Activated T-cell treated with anti-CD3 and anti-CD28 coated beads, Interleukin-2, amount 50 U/mL, for 1 hour (primary cell): ENCODE measurements at places on chromosomes 3 and 15.

DNA sequence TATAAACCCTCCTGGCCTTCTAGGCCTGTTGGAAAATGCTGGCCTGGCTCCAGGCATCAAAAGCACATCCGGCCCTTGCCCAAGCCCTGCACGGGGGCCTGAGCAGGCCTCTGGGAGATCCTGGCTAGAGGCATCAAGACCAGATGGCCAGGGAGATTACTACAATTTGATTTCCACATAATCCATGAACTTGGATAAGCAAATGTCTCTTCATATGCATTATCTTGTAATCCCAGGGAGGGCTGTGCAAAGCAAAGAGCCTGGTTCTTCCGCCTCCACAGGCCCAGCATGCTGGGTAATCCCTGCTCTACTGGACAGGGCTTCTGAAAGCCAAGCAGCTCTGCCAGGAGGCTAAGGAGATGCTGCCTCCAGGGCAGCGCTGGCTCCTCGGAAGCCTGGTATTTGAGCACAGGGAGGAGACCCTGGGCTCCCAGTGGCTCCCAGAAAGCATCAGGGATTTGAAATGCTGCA, 18.2 kb downstream of the MRPL46 start:
- DNase-seq: no peak

DNA sequence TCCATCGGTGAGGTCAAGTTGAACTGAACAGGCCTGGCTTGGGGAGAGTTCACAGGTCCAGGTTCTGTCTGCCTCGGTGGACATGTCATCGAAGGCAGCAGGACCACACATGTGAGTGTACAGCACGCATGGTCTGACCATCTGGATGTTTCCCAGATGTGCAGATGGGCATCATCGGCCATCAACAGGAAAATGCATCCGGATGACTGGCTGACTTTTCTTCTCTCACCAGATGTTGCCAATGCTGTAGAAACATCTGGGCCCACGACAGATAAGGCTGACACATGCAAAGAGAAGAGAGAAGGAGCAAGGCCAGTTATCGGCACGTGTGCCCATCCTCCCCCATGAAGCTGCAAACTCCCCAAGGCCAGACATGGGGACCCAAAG, 45.1 kb downstream of the NOX5 start:
- DNase-seq: no peak

DNA sequence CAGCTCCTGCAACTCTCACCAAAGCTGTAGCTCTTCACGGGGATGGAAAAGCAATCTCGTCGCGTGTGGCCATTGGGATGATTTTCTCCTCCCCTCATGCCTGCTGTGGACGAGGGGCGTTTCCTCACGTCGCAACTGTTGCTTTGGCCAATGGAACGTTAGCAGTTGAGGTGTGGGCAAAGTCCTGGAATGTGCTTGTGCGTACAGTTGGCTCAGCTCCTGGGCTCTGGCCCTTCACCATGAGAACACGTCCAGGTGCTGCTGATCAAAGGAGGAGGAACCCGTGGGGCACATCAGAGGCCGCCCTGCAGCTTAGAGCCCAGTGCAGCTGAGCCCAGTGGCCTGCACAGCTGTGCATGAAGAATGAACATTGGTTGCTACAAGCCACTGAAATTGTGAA, 186.1 kb downstream of the TJP1 start:
- no peak for DNase-seq

GRCh38 chr3:42725454-42725853, 22.9 kb upstream of the HHATL start:
- DNase-seq: no peak

- no peak for DNase-seq
Measured at GRCh38 chr15:50261981-50262380, 3.5 kb downstream of the HDC start.

DNA sequence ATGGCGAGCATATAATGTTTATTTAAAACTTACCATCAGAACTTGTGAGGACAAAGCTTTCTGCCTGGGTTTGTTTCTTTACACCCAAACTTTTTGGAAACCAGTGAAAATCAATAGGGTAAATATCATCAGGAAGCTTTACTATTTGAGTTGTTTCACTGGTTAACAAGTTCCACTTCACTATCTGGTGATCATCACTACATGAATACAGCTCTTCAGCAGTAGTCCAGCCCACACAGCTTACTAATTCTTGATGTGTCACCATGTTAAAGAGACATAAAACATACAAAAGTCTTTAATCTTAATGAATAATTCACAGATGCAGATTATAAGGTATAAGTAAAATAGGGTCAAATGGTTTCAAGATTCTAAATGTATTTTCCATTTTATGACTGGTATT, 17.6 kb downstream of the IFT80 start:
- DNase-seq: no peak

DNA sequence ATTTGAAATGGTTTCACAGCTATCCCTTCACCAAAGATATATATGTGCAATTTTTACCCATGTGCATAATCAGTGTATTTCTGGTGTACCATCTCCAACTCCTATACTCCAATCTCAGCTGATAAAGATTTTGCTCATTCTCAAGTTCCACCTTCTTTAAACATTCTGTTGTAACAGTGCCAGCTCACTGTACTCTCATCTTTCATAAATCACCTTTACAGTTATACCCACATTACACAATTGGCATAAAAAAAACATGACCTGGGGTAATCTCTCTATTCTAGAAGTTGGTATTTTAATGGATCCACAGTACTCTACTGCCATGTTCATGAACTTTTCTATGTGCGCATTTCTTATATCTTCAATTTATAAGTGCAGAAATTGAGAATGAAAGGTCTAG, 339.9 kb upstream of the DPH6 start:
- no peak for DNase-seq

DNA sequence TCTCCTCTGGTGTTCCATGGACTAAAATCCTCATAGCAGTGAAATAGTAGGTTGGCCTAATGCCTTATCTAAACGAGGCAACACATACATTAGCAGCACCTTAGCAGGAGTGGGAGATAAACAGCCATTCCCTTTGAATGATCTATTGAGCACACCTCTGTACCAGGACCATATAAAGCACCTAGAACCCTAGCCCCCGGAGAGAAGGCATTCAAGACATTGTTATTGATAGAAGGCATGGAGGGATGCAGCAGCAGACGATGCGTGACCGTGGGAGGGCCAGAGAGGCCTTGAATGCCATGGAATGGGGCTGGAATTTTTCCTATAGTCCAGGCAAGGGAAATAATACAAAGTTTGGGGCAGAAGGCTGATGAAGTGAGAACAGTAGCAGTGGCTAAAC, 6.6 kb upstream of the SEMA5B start:
- no peak for DNase-seq

GRCh38 chr15:68653801-68654200, 75.0 kb downstream of the CORO2B start:
- no peak for DNase-seq

DNA sequence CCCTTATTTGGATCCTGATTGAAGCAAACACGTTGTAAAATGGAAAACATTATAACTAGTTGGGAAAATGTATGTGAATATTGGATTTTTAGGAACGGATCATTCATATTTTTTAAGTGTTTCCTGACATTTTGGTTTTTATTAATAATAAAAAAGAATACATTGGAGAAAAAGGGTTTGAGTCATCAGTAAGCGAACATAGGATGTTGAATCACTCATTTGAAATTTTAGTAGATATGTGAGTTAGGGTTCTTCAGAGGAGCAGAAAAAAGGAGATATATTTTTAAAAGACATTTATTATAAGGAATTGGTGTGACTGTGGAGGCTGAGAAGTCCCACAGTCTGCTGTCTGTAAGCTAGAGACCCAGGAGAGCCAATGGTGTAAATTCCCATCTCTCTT, 258.5 kb downstream of the PTPRG start:
- DNase-seq: no peak
